Activated CD8-positive, alpha-beta T cell treated with anti-CD3 and anti-CD28 coated beads for 36 hours (primary cell): ENCODE measurements at places on chromosomes 16 and 17. TPM values are rescaled to one million over a fixed set of nuclear protein-coding genes. Genes with fewer than 3 reads are reported as not detected.

DNA sequence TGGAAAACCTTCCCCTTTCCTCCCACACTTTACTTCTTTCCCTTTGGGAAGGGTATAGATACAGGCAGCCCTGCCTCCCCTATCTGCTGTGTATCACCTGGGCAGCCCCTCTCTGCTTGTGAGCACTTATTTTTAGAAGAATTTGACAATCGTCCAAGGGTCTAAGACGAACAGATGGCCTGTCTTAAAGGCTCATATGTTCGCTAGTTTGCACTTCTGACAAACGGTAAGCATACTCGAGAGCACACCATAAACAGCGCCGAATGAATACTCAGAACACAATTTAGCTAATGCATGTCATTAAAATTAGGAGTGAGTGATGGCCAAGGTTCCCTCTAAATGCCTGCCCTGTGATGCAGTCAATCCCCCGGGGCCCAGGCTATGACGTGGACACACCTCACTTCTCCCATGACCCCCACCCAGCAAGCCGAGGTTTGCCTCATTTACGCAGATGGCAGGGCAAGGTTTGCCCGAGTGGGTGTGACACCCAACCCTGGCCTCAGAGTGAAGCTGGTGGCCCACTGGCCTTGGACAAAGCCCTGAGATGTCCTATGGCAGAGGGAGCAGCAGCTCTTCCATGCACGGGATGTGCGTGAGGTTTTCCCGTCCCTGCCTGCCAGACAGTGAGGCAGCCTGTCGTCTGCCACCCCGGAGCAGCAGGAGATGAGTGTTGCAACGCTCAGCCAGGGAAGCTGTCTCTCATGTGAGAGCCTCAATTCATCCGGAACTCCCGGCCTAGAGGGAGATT, 125.2 kb downstream of the C16orf78 start:
- DNase-seq = no peak

GRCh38 chr16:89828199-89828869, at the start of gene SPIRE2:
TSS of gene SPIRE2 (plus strand) at chr16:89828475. CDS start at chr16:89828551, 76 bp downstream.
- DNase-seq = peak; percentile 76

The ABCA6 gene
- not detected for total RNA-seq

The SLC16A11 gene
- total RNA-seq = 3.4 TPM

GRCh38 chr17:13593021-13593751, 8.5 kb downstream of the HS3ST3A1 start:
- DNase-seq = no peak

DNA sequence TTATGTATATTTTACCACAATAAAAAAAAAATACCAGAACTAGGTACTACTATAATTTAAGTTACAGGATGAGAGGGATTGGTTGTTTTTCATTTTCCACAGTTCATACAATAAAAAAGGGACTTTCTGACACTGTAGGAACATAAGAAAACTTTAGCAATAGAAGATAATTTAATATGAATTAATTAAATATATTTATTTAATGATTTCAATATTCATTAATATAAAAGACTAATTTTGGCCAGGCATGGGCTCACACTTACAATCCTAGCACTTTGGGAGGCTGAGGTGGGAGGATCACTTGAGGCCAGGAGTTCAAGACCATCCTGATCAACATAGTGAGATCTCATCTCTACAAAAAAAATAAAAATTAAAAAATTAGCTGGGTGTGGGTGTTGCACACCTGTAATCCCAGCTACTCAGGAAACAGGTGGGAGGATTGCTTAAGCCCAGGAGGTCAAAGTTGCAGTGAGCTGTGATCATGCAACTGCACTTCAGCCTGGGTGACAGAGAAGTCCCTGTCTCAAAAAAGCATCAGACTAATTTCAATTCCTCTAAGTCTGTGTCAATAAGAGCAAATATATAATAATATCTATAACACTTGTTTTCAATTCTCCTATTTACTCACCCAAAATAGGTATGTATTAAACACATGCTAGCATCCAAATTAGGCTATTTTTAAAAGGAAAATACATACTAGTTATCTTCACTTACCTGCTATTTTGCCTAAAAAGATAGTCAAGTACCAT, 79.6 kb downstream of the BRIP1 start:
- DNase-seq = no peak

- no peak for DNase-seq
Measured at GRCh38 chr17:65783845-65784334, 222.4 kb upstream of the AXIN2 start.

The CD300LB gene
- not detected for total RNA-seq

DNA sequence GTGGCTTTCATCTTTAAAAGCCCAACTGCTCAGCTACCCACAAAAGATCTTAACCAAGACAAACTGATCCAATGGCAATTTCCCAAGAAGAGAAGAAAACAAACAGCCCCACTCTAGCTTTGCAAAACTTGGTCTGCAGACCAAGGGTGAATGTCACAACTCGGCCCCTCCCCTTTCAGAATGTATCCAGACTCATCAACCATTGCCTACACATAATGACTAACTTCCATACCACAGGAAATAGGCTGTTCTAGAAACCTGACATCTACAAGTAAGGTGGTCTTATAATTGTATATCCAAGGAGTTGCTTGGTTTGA, 16.0 kb downstream of the DCUN1D3 start:
- DNase-seq = peak; percentile 41

The SLC7A6OS gene
- total RNA-seq = 23.1 TPM

The CHCT1 gene
- not detected for total RNA-seq

The RNF157 gene
- total RNA-seq = 37.2 TPM

DNA sequence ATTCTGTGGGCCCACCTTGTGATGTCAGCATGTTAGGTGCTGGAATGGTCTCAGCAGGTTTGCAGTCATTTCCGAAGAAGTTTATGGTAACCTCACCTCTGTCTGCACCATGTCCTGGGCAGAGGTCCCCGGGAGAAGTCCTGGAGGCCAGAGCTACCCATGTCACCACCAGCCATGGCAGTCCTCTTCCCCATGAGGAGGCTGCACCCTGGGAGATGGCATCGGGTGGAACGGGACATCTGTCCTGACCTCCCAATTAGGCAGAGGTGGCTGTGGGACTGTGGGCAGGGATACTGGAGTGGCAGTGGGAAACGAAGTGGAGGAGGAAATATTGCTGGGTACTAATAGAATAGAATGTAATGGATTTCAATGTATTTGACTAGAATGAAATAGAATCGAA, 511.8 kb upstream of the WSB1 start:
- DNase-seq = no peak

DNA sequence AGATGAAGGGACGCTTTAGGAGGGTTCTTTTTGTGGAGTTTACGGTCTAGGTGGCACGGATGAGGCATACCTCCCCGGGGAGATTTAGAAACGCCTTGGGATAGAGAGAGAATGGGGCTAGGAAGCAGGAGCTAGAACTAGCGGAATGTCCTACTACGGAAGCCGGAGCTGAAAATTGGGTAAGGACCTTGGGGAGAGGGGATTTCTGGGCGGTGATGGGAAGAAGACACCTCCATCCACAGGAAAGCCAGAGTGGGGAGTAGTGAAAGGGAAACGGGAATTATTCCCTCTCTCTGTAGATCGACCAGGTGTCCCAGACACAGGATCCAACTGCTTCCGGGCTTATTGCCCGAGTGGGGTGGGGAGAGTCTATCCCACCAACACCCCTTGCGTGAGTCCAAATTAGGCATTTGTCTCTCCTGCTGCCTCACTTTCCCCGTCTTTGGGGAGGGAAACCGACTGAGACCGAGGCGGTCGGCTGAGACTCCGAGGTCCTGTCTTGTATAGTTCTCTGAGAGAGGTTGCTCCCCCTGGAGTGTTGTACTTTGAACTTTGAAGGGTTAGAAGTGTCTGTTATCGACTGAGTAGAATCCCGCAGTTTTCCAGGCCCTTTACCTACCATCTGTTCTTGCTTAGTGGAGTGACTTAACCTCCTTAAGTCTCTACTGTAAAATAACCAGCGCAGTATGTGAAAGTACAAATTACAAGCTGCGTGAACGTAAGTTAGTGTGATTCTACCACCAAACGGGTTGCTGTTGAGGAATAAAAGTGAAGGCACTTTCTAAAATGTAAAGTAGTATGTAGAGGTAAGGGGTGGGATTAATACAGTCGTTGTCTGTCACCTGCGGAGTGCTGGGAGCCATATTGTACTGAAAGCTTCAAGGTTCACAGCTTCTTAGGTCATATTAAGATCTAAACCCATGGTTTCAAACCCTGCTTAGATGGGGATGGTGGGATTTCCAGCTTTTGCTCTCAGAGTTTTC, 1.0 kb downstream of the RSPRY1 start:
- peak; percentile 37 for DNase-seq

The TP53TG3 gene
- total RNA-seq = not detected

- no peak for DNase-seq
Measured at GRCh38 chr17:13509527-13509926, 92.2 kb downstream of the HS3ST3A1 start.

- DNase-seq = no peak
Measured at GRCh38 chr17:8921147-8921546, 44.4 kb downstream of the PIK3R5 start.

The GABARAPL2 gene
- 56.3 TPM for total RNA-seq

GRCh38 chr17:50498021-50498874, 10.0 kb upstream of the MYCBPAP start:
- DNase-seq = no peak

The PKMYT1 gene
- 121 TPM for total RNA-seq

DNA sequence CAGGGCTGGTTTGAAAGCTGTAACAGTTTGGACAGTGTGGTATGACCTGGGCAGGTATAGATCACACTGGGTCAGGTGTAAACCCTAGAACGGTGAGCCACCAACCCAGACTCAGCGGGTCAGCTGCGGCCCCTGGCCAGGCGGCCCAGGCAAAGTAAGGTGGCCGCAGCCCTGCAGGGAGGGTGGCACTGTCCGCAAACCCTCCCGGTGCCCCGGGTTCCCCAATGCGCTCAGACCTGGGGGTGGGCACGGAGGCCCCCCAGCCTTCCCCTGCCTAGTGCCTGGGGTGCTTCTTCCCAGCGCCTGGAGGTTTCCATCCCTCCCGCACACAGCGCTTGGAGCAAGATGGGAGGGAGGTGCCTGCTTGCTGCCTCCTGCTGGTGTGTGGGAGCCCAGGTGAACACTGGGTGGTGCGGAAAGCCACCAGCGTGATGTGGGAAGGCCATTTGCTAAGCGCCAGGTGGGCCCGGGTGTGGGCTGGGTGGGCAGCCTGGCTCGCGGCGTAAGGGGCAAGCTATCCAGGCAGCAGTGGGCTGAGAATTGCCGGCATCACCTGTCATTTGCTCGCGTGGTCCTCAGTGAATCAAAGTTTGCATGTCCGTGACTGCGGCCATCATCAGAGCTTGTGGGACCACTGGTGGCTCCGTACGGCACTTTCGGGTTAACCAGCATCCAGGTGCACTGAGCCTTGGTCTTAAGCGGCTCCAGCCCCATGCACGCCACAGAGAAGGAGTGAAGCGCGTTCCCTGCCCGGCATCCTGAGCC, 47.3 kb upstream of the GNG13 start:
- DNase-seq = no peak

The KARS1 gene
- 320 TPM for total RNA-seq

- no peak for DNase-seq
Measured at GRCh38 chr17:58368860-58369213, 16.8 kb upstream of the SUPT4H1 start.

- DNase-seq = no peak
Measured at GRCh38 chr17:81328978-81329926, 34.1 kb upstream of the SLC38A10 start.

The OMG gene
- total RNA-seq = 0.18 TPM

The TMC6 gene
- 209 TPM for total RNA-seq

DNA sequence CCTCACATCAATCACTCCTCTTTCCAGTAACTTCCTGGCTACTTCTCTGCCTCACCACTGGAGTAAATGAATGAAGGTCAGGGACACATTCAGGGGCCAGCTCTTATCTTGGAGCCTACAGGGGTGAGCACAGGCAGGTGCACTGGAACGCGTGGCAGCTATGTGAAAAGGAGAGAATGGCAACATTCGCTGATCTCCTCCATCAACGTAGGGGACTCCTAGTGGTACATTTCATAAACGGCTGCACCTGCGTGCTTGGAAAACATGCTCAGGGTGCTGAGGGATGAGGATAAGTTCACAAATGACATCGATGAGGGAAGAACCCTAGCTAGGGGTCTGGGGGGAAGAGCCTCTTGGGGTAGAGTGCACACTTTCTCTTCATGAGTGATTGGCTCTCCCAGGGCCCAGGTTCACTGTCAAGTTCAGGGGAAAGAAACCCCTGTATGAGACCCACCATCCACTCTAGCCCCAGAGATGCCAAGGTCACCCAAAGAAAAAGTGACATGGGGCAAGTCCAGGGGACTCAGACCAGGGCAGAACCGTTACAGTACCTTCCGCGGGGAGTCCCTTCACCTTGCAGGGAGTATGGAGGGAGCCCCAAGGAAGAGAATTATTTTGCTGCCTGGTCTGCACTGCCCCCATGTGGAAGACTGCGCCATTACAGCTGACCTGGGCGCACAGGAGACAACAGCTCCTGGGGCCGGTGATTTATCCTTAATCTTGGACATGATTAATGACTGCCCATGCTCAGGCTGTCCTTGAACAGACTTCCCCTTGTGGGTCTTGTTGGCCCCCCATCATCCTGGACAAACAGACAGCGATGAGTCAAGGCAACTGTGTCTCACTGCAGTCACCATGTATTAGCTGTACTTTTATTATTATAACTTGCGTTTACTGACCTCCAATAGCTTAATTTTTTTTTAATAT, 30.1 kb downstream of the VAC14 start:
- DNase-seq = peak; percentile 73

DNA sequence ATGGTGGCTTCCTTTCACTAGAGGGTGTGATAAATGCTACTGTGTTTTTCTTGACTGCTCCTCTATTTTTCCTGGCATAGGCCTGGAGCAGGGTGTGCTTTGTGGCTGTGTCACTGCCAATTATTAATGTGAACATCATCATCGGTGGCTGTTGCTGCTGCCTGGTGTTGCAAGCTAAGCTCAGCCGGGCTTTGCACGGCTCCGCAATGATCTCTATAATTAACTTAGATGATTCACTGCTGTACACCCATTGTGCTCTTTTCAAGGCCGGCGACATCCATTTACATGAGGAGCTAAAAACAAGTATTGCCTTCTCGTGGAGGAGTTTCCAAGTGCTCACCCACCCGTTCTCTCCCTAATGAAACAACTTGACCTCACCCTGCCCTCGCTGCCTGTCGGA, 160.1 kb upstream of the IRX3 start:
- no peak for DNase-seq

The IGSF6 gene
- 0.20 TPM for total RNA-seq

DNA sequence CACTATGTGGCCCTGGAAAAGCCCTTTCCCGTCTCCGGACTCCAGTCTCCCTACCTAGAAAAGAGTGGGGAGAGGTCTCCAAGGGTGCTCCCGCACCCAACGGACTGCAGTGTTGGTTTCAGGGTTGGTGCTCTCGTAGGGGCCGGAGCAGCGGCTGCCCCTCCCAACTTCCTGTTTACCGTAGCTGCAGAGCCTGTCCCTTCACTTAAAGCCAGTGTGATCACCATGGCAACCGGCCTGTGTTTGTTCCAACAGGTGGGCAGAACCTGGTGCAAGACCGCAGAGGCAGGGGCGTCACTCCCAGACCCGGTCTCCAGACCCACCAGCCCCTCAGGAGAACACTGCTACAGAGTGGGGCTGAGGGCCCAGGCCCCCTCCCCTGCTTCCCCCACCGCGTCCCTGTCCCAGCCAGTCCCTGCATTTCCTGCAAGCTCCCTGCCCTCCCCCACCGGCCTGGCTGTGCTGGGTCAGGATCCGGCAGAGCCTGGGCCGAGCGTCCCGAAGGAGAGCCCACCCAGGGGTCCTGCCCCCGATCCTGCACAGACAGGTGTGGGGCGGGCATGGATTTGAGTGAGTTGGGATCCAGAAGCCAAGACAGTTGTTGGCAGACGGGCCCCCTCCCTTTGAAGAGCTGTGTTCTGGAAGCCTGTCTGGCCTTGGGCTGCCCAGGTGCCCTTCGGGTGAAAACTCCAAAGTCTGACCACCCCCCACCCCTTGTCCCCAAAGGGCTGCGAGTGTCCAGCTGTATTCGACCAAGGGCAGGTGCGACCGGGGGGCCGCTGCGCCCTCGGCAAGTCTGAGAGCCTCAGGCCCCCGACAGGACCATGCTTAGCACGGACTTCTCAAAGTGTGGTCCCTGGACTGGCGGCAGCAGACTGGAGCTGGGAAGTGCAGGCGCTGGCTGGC, 1.5 kb upstream of the BAIAP3 start:
- peak; percentile 73 for DNase-seq
